ENCODE measurements at places on chromosomes 7 and 10.

DNA sequence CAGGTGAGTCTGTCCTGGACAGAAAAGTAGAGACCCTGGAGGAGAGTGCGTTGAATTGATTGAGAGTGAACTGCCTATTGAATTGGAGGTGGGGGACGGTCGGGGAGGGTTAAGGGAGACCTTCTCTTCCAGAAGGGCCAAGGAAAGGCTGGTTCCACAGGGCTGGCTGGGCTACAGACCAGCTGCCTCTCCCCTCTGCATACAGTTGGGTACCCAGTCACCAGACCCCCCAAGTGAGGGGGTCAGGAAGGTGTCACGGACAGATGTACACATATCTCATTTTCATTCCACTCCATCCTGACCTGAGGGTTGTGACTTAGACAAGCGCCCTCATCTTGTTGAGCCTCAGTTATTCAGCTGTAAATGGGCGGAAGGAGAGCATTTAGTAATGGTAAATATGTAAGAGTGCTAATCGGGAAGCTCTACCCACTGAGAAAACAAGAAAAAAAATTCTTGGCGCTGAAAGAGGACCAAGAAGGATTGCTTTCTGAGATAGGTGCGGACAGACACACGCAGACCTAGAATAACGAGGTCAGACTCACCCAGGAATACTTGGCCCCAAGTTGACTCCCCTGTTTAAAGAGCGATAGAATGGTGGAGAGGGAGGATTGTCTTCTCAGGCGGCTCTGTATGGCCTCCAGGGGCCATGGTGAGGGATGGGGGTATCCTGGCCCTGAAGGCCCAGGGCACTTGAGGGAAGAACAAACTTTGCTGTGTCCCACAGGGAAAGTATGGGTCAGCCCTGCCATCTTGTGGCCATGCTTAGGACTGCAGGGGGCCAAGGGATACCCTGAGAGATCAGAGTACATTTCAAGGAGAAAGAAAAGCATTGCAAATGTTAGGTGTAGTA lies 7.2 kb upstream of the MBL2 start:
- DNase-seq, result peak; percentile 26

- no peak for DNase-seq
Observed at GRCh38 chr10:102269017-102269416, 23.7 kb downstream of the GBF1 start.

GRCh38 chr7:34758111-34758601 lies 100.1 kb downstream of the NPSR1 start:
- no peak for DNase-seq

DNA sequence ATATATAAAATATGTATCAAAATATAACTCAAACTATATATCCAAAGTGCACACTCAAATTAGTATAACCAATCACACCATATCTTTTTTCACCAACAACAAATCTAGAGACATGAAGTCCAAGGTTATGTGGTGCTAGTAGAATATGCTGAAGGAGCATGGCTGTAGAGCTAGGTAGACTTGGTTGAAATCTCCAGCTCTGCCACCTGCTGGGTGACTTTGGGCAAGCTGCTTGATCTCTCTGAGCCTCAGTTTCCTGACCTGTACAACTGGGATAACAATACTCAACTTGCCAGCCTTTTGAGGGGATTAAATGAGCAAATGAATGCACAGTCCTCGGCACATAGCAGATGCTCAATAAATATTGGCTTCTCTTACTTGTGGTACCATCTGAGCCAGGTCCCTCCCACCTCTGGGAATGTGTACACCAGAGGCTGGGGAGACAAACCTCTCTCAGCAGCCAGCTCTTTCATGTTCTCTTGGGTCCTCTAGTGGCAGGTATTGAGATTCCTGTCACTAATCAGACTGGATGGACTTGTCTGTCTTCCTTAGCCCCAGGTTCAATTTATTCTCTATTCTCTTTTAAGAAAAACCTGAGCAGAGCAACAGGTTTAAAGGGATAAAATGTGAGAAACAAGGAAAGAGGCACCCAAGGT lies 94.3 kb upstream of the PDE1C start:
- DNase-seq, result peak; percentile 76

- DNase-seq, result no peak
Observed at GRCh38 chr10:78780551-78780961, 288.2 kb upstream of the ZMIZ1 start.

GRCh38 chr7:139297795-139298194 lies 43.3 kb upstream of the FMC1 start:
- no peak for DNase-seq

DNA sequence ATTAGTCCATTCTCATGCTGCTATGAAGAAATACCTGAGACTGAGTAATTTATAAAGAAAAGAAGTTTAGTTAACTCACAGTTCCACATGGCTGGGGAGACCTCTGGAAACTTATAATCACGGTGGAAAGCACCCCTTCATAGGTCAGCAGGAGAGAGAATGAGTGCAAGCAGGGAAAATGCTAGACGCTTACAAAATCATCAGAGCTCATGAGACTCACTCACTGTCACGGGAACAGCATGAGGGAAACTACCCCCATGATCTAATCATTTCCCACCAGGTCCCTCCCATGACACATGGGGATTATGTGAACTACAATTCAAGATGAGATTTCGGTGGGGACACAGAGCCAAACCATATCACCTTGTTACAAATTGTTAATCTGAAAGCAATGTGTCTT lies 15.8 kb downstream of the TAS2R39 start:
- no peak for DNase-seq

DNA sequence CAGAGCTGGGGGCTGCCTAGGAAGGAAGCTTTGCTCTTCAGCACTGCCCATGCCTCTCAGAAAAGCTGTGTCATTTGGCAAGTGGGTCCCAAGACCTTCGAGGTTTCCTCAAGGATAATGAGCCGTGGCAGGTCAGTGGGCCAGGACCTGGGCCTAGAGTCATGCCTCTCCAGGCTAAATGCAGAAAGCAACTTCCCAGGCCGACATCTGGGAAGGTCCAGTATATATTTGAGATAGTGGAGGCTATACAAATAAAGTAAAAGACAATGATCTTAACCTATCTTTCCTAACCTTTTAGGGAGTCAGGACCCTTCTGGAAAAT lies 2.4 kb upstream of the HOXA10 start:
- DNase-seq, result no peak

GRCh38 chr7:137940656-137941518 lies 61.0 kb downstream of the CREB3L2 start:
- DNase-seq, result no peak

DNA sequence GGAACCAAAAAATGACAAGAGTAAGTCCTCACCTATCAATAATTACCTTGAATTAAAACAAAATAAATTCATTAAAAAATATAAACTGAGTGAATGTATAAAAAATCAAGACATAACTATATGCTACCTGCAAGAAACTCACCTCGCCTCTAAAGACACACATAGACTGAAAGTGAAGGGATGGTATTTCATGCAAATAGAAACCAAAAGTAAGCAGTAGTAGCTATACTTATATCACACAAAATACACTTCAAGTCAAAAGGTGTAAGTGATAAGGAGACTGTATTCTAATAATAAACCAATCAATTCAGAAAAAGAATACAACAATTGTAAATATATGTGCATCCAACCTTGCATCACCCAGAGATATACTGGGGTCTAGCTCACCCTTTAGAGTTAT lies 332.6 kb downstream of the SH2D4B start:
- DNase-seq, result no peak

- DNase-seq, result no peak
Observed at GRCh38 chr10:33333260-33334101, 986 bp downstream of the NRP1 start.

GRCh38 chr7:112873831-112874553 lies 83.8 kb upstream of the TMEM168 start:
- DNase-seq, result no peak

DNA sequence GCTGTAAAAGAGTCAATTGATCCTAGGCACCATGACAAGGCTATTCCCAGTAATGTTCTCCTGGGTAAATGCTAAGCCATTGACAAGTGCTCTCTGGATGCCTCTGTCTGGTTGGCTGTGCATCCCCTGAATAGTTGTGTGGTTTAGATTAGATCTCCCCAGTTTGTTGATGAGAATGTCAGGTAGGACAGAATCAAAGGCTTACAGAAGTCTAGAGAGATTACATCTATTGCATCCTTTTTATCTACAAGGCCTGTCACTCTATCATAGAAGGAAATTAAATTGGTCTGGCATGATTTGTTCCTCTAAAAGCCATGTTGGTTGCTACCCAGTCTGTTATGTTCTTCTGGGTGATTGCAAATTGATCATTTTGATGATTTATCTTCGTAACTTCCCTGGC lies 548.3 kb downstream of the GATA3 start:
- DNase-seq, result no peak

DNA sequence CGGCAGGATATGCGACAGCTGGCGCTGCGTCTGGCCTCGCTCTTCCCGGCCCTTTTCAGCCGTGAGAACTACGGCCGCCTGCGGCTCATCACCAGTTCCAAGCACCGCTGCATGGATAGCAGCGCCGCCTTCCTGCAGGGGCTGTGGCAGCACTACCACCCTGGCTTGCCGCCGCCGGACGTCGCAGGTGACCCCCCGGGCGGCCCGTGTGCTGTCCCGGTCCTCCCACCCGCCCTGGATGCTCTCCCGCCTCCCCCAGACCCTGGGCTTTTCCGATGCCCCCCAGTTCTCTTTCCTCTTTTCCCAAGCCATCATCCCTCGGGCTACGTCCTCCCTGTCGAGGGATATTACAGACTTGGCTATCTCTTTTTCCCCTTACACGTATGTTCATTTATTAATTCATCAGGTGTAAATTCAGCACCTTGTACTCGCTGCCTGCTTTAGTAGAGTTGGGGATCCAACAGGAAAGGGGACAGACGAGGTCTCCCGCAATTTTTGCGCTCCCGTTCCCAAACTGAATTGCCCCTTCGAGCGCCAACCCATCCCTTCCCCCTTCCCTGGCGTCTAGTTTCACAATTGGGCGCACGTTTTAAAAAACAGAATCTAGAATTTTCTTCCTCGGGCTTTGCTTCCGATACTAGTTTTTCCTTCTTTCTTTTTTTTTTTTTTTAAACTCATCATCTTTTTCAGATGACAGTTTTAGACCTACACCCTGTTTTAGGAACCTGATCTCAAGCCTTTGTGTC lies 846 bp downstream of the MINPP1 start:
- peak; percentile 49 for DNase-seq

DNA sequence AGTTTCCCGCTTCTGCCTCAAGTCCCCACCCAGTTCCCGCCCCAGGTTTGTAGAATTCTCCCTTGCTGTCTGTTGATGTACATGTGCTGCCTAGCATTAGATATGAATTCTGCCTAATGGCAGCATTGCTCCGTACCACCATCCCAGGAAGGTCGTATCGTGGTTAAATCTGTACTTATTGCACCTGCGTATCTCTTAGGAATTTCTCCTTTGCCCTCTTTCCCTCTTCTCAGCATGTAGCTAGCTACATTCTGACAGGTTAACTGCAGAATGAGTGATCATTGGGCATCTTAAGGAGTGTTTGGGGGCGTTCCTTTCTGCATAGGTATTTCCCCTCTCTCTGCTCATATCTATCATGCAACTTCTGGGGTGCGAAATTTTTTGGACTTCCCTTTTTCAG lies 293.1 kb downstream of the GPR158 start:
- no peak for DNase-seq

GRCh38 chr7:116500078-116500853 lies 728 bp downstream of the CAV2 start:
- no peak for DNase-seq

- DNase-seq, result no peak
Observed at GRCh38 chr10:69242040-69242851, 22.1 kb downstream of the HKDC1 start.

DNA sequence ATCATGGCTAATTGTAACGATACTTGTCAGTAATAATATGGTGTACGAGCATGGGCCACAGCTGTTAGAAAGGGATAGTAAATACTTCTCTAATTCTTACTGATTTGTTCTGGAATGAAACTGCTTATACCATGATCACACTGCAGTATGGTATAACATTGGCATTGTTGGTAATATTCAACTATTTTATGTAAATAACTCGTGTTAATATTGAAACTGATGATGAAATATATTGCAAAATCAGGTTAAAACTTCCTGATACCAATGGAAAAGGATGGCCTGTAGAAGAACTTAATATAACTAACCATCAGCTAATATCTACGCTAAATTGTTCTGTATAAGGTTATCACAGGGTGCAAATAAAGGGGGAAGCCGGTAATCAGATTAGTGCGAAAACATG lies 10.3 kb downstream of the OR2A14 start:
- no peak for DNase-seq

Measured in SW 1271 (cell line).